ENCODE measurements at places on chromosomes 6 and 20. TPM values are rescaled to one million over a fixed set of nuclear protein-coding genes. Genes with fewer than 3 reads are reported as not detected.

Gene COL9A3
- 835 TPM for total RNA-seq

Gene MATN4
- total RNA-seq: 1.9 TPM

Gene LIN28B
- total RNA-seq: 3.6 TPM

Gene NT5DC1
- total RNA-seq: 7.8 TPM

Gene RGS17
- 2.1 TPM for total RNA-seq

Gene WFDC5
- total RNA-seq: not detected

Gene RNF39
- not detected for total RNA-seq

Gene SLC17A9
- 19.8 TPM for total RNA-seq

Gene CST2
- not detected for total RNA-seq

Gene PRDM13
- 1.4 TPM for total RNA-seq

Gene ANKRD6
- total RNA-seq: 2.7 TPM

Gene IL20RA
- not detected for total RNA-seq

Gene CDH26
- 0.24 TPM for total RNA-seq

Gene RFX6
- total RNA-seq: not detected

Gene CST4
- total RNA-seq: not detected

Gene CITED2
- 47.5 TPM for total RNA-seq

Gene SIRPD
- total RNA-seq: not detected

Gene LAMA2
- 2.6 TPM for total RNA-seq

Gene TMEM244
- 0.75 TPM for total RNA-seq

Gene BHLHE23
- total RNA-seq: not detected

Gene HDDC2
- 88.6 TPM for total RNA-seq

Measured in A375 (cell line).